ENCODE measurements at places on chromosomes 7 and 10.

DNA sequence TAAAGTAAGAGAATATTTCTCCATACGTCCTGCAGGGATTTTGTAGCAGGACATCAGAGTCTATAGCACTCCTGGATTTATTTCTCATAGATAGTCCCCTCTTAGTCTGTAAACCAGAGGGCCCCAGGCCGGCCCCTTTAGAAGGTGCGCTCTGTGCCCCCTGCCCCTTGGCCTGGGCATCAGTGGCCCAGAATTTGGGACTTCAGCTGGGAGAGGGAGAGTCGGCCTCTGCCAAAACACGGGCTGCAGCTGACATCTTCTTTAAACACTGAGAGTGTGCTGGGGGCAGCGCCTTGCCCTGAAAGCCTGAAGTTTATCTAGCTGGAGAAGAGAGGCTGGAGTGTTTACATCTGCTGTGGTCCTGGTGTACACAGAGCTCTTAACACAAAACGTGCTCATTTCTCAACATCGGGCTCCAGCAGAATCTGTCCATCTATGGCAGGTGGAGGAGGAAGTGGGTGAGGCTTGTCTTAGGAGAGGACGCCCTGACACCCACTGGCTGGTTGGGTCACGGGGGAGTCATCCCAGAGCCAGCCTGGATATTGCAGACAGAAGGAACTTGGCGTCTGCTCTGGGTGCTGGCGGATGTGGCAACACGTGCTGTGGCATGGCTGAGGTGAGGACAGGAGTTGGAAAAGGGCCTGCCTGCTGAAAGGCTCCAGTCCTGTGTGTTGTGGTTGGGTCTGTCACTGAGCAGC is 5.0 kb upstream of the TACR2 start:
- DNase-seq = no peak

DNA sequence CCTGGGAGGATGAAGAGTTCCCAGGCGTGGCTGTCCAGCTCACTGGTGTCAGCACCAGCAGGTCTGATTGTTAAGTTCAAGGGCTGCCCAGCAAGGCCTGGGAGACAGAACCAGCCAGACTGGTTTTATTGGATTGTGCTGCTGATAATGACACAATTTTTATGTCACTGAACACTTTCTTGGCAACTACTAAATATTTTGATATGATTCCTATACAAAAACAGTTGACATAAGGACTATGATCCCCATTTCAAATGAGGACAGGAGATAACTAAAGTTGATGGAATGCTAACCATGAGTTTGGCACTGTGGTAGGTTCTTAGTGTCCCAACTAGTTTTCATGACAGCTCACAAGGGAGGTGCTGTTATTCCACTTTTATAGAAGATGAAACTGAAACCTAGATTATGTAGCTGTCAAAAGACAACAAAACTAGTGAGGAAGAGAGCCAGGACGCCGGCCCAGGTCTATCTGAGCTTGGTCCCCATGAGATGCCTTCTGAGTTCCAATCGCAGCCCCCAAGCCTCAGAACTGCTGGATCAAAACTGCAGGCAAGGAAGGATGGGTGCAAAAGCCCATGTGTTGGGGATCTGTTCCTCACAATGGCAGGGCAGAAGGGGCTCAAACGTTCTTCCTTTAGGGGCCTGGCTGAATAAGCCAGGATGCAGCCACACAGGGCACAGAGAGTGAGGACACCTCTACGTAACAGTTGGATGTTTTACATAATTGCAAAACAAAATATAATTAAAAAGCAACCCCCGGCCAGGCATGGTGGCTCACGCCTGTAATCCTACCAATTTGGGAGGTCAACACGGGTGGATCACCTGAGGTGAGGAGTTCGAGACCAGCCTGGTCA is 52.8 kb downstream of the COBL start:
- DNase-seq = no peak

- peak; percentile 69 for DNase-seq
These were observed 5.4 kb upstream of the ZFYVE27 start for GRCh38 chr10:97731346-97732051.

DNA sequence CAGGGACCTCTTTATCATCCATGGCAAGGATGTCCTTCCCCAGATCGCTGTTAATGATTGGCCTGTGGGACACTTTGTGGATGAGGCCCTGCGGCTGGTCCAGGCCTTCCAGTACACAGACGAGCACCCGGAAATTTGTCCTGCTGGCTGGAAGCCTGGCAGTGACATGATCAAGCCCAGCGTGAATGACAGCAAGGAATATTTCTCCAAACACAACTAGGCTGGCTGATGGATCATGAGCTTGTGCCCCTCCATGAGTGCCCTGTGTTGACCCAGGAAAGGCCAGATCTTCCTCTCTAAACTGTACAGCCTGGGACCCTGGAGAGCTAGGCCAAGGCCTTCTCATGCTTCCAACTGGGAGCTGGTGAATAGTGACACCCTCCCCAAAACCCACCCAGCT is 124.1 kb downstream of the CUL2 start:
- no peak for DNase-seq

Measured in H9 (cell line).